ENCODE measurements at places on chromosomes 16 and 17.

DNA sequence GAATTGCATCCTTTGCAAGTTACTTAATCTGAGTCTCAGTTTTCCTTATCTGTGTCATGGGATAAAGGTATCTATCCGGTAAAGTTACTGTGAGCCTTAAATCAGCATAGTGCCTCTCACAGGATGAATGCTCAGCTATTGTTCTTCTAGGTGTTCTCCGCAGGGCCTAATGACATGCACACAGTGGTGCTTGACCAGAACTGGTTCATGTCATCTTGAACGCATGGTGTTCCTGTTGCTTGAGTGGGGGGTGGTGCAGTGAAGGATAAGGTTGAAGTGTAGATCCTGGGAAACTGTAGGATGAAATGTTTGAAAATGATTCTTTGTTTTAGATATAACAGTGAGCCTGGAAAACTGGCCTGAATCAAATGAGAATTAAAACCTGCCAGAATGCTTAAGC, 4.0 kb downstream of the KRT40 start:
- no peak for DNase-seq

DNA sequence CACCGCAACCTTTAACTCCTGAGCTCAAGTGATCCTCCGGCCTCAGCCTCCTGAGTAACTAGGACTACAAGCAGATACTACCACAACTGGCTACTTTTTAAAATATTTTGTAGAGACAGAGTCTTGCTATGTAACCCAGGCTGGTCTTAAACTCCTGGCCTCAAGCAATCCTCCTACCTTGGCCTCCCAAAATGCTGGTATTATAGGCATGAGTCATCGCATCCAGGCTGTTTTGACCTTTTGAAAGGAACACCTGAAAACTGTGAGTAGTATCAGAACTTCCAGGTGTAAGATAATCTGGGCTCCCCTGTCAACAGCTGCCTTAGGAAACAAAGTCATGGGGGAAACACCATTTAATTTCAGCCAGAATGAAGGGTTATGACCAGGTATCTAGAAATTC, 77.5 kb downstream of the CYTH1 start:
- DNase-seq: no peak

DNA sequence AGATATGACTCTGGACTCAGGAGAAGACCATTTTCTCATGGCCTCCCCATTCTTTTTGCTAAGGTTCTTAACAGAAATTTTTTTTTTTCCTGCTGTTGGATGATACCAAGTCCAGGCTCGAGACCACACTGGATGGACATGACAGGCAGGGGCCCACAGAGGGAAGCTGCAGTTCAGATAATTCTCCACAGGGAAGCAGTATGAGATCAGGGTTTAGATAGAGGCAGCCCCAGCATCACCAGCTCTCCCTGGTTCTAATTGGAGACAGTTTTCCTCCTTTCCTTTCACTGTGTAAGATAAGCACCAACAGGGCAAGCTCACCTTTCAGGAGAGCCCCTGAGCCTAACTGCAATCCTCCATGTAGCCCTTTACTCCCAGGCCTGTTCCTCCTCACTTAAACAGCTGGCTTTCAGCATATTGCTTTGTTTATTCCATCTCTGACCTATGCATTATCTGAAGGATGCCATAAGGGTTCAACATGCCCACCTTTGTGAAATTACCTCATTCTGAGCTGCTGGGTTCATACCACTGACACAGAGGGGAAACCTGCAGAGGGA, 108.1 kb downstream of the SNX11 start:
- DNase-seq: no peak

- no peak for DNase-seq
Measured at GRCh38 chr16:69199382-69199781, 12.4 kb downstream of the SNTB2 start.

- no peak for DNase-seq
Measured at GRCh38 chr16:12609937-12610699, 193.6 kb downstream of the CPPED1 start.

DNA sequence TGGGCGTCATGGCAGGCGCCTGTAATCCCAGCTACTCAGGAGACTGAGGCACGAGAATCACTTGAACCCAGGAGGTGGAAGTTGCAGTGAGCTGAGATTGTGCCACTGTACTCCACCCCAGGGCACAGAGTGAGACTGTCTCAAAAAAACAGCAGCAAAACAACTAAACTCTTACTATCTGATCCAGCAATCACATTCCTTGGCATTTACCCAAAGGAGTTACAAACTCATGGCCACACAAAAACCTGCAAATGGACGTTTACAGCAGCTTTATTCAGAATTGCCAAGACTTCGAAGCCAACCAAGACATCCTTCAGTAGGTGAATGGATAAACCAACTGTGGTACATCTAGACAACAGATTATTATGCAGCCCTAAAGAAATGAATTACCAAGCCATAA, 4.0 kb downstream of the SIAH1 start:
- DNase-seq: no peak

DNA sequence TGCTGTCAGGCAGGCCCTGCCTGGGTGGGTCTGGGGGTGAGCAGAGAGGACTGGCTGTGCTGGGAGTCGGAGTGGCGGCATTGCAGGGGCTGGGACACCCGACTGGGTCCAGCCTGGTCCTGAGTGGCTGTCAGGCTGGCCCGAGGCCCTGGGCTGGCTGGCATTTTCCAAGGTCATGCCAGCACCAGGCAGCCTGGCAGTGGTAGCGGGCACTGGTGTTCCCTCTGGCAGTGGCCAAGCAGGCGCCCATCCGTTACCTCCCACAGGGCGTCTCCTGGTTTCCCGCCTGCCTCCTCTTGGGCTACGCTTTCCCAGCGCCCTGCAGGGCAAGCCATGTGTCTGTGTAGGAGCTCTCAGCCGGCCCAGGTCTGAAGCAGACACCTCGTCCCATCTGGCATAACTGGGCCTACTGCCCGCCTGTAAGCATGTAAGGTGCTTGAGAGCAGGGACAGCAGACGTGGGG, 5.7 kb upstream of the PKMYT1 start:
- no peak for DNase-seq

DNA sequence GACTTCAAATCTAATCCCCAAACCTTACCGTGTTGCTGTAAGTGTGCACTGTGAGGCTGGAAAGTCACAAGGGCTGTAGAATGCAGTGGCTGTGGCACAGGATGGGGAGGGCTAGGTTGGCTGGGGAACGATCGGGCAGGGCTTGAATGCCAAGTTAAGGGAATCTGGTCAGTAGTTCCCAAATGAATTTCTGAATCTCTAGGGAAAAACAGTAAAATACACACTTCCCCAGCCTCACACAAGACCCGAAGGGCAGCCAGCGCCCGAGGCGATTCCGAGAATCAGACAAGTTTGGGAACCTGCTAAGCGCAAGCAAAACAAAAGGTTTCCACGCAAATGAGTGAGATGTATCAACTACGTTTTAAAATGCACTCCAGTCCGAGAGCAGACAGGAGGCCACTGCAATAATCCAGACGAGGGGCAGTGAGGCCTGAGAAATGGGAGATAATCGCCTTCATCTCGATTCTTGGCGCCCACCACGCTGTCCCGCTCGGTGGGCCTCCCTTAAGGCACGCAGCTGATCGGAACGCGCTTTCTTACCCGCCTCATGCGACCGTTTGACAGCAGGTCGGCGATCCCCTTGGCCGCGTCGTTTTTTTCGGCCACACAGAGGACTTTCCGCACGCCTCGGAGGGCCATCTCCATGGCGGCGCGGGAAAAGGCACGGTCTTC, 599 bp downstream of the TOP3A start:
- no peak for DNase-seq

DNA sequence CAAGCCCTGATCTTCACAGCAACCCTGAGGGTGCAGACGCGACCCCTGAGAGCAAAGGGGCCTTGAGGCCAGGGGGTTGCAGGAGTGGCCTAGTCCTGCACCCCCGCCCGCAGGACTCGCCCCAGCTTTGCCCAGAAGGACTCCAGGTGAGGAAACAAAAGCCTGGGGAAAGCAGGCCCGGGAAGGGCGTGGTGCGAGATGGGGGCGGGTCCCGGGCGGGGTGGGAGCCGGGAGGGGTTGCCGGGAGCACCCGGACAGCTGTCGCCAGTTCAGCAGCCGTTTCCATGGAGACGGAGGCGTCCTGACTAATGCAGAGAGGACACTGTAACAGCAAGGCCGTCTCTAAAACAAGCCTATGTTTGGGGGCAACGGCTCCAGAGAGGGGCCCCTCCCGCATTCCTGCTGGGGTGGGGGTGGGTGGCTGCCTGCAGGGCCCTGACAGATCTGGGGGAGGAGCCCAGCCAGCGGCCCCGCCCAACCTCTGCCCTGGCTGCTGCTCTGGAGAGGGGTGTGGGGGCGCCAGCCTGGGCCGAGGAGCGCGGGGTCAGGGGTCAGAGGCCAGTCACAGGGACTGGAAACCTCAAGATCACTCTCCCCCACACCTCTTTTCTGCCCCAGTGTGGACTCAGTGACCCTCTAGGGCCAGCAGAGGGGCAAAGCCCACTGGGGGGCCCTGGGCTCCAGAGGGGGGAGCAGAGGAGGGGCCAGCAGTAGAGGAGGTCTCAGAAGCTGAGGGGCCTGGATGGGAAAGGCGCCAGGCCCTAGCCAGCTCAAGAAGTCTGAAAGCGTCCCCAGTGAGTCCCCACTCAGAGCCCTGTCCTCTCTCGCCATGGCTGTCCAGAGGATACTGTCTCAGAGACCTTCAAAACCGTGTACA, 3.1 kb upstream of the TPPP3 start:
- no peak for DNase-seq

GRCh38 chr16:60027351-60027750, 1293.2 kb upstream of the GOT2 start:
- DNase-seq: no peak

DNA sequence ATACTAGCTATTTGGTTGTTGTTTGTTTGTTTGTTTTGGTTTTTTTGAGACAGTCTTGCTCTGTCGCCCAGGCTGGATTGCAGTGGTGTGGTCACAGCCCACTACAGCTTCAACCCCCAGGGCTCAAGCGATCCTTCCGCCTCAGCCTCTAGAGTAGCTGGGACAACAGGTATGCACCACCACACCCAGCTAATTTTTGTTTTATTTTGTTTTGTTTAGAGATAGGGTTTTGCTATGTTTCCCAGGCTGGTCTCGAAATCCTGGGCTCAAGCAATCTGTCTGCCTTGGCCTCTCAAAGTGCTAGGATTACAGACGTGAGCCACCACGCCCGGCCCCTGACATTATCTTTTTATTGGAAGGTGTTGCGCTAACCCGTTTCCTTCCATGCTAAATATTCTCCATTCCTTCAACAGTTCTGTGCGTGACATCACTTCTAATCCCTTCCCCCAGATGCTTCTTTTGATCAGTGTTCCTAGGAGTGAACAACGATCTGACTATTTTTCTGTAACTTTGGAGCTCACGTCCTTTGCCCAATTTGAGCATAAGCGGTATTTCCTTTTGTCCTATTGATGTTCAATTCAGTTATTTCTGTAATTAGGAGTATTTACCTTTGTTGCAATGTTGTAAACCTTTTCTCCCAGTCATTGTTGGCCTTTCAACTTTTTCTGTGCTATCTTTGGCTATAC, 30.2 kb upstream of the EMP2 start:
- DNase-seq: no peak

GRCh38 chr17:43134774-43135453, 9.8 kb upstream of the BRCA1 start:
- DNase-seq: no peak

DNA sequence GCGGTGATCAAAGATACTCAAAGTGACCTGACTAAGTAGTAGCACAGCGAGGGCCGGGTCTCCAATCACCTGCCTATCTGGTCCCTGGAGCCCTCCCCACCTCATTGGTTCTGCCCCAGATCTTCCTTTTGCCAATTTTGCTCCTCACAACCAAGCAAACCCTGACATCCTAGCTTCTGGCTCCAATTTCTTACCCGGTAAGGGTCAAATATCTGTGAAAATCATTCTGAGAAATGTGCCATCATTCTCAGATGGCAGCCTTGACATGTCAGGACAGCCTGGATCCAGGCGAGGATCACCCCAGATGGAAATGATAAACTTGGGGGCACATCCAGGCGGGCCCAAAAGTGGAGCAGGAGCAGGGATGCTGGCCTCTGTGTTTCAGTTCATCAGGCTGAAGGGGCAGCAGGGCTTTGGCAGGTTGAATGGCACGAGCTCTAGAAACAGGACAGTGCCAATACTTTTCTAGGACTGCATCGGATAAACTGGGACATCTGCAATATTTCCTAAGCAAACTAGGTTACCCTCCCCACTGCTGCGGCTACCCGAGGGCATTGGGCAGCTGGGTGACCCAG, 83.9 kb downstream of the SHISA6 start:
- no peak for DNase-seq

DNA sequence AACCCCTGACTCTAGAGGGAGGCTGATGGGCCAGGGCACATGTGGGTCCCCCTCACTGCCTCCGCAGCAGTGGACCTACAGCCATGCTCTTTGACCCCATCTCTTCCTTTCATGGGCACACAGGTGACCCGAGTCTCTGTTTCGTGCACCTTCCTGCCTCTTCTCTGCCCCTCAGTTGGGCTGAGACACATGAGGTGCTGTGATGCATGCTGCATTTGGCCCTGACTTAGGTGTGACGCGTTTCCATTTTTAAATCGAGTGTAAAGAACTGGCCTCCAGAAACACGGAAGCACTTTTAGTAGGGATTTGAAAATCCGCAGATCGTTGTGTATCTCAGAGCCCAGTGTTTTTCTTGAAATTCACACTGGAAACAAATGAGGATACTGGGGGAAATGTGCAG, 24.6 kb downstream of the C16orf90 start:
- DNase-seq: no peak

GRCh38 chr16:3094289-3095027, 4.6 kb downstream of the ZSCAN10 start:
- peak; percentile 48 for DNase-seq

DNA sequence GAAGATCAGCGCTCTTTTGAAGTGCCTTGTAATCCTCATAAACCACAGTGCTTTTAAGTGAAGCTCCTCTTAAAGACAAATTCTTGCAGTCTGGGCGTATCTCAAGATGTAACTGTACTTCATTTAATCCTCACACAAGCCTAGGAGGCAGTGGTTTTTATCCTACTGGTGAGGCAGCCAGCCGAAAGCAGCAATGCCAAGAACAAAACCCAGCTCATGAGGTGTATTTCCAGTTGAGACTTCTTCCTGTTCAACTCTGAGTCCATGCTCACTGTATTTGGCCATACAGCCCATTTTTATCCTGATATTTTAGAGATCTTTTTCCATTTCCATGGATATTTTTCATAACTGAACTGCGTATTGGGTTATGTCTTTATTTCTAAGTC, 13.7 kb downstream of the CTRB2 start:
- no peak for DNase-seq

All from activated gamma-delta T cell treated with Interleukin-2 at 50 U/mL for 16 hours (primary cell).